ENCODE measurements at places on chromosomes 11 and 22.

- no peak for DNase-seq
Observed at GRCh38 chr11:62419314-62419929, 589 bp downstream of the SCGB1A1 start.

DNA sequence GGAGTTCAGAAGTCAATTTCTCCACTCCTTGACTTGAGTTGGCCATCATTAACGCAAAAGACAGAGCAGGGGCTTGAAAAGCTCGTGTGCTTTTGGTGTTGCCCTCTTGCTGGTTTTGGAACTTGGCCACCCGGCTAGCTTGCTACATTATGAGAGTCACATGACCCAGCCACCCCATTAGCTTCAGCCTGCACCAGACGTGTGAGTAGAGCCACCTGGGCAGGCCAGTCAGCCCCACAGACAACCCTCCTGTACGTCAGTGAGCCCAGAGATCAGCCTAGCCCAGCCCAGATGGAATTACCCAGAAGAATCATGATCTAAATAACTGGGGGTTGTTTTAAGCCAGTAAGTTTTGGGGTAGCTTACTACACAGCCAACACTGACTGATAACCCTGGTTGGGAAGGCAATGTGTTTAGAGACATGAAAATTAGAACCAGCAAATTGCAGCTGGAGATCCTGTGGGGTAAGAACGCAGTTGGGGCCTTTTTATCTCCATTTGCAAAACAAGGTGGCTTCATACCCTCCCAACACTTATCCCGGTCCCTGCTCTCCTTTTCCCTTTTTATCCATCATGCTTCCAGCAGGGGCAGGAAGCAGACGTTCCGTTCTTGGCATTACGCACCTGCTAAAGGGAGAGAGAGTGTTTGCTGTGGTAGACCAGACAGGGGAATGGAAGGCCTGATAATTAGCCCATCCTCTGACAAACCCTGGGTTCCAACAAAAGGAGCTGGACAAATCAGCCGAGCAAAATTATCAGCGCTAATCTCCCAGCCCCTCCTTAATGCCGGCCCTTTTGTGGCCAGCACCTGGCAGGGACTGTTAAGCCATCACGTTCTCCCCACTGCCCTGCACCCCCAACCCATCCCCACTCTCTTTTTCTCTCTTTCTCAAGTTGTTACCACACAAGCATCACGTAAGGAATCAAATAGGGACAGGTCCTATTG lies 548.7 kb upstream of the CADM1 start:
- no peak for DNase-seq

DNA sequence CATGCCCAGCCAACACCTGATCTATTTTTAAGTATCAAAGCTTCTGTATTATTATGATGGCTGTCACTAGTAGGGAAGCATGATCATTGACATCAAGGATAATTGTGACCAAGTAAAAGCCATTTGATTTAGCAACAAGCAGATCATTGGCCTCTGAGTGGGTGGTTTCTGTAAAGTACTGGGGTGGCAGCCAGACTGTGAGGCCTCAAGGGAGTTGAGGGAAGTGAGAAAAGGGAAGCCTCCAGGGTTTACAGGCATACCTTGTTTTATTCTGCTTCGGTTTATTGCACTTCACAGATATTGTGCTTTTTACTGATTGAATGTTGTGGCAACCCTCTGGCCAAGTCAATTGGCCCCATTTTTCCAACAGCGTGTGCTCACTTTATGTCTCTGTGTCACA lies 60.1 kb downstream of the PRR5L start:
- DNase-seq = no peak

- no peak for DNase-seq
Observed at GRCh38 chr22:28105413-28105812, 186.4 kb upstream of the PITPNB start.

DNA sequence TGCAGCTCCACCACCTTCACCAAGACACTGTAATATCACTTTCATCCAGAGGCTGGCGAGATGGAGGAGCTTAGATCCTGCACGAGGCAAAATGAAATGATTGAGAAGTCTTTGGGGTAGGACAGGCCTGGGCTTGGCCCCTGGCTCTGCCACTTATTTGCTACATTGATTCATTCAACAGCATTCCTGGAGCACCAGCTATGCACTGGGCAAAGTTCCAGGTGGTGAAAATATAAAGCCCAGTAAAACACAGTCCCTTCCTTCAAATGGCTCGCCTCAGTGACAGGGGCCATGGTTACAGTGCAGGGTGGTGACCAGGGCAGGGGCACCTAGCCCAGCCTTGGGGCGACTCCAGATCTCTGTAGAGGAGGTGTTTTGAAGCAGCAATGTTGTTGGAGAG lies 19.7 kb downstream of the ALX4 start:
- no peak for DNase-seq

GRCh38 chr22:23289851-23290724 lies 109.8 kb downstream of the BCR start:
- DNase-seq = peak; percentile 63

GRCh38 chr11:99554232-99554903 lies 533.6 kb downstream of the CNTN5 start:
- DNase-seq = no peak

DNA sequence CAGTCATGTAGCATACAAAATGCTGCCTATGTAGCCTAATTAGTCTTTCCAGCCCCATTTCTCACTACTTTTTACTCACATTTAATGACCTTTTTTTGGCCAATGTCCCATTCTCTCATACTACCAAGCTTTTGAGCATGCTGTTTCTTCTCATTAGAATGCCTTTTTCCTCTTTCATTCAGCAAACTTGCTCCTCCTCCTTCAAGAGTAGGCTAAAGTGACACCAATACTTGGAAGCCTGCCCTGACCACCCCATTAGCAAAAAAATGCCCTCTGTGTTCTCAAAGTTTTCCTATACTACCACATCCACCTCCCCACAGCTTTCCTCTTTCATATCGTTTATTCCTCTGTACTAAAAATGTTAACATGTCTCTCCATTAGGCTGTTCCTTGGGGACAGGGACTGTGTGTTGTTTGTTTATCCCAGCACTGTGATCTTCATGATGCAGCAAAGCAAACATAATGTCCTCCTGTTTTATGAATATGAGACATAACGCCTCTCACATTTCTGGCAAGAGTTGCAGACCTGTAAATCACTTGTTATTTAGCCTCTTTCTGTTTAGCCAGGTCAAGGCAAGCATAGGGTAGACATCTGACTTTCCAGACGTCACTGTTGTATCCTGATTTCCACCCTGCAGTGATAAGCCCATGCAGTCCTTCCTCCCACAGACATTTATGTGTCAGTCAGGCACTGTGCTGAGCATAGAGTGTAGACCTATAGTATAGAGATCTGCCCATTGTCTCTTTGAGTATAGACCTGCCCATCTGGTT lies 62.0 kb upstream of the UCP3 start:
- DNase-seq = no peak

- DNase-seq = no peak
Observed at GRCh38 chr11:121347813-121348212, 55.2 kb downstream of the SC5D start.

DNA sequence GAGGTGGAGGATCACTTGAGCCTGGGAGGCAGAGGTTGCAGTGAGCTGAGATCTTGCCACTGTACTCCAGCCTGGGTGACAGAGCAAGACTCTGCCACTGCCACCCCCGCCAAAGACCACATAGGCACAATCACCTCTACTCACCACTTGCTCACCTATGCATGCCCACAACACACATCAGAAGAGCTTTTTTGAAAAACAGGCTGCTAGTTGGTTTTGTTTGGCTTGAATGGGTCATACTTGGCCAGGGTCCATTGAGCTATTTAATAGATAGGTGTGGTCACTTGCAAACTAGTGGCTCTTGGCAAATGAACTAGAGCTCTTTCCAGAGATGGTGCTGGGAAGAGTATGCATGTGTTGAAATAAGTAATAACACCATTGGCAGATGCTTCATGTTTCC lies 80.1 kb downstream of the EMSY start:
- DNase-seq = no peak

GRCh38 chr11:114612686-114613085 lies 17.1 kb upstream of the NXPE4 start:
- no peak for DNase-seq

GRCh38 chr11:17655682-17656081 lies 63.7 kb upstream of the MYOD1 start:
- DNase-seq = no peak

GRCh38 chr11:44398266-44399030 lies 88.5 kb upstream of the ALX4 start:
- DNase-seq = no peak

- DNase-seq = no peak
Observed at GRCh38 chr11:32204751-32205150, 113.9 kb downstream of the RCN1 start.

- DNase-seq = no peak
Observed at GRCh38 chr11:65644837-65645236, 6.9 kb downstream of the SIPA1 start.

DNA sequence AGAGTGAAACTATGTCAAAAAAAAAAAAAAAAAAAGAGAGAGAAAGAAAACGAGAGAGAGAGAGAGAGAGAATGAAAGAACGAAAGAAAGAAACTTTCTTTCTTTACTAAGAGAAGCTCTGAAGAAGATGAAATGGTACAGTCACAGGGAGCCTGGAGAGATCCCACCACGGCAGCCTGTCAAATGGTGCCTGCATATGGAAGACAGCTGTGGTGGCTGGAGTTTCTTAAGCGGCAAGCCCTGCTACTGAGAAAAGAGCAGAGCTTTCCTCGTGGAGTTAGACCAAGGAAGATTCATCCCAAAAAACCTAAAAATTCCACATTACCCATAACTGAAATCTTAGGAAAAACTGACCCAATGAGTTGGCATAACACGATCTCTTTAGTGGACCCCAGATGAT lies 66.7 kb downstream of the MICAL3 start:
- no peak for DNase-seq

DNA sequence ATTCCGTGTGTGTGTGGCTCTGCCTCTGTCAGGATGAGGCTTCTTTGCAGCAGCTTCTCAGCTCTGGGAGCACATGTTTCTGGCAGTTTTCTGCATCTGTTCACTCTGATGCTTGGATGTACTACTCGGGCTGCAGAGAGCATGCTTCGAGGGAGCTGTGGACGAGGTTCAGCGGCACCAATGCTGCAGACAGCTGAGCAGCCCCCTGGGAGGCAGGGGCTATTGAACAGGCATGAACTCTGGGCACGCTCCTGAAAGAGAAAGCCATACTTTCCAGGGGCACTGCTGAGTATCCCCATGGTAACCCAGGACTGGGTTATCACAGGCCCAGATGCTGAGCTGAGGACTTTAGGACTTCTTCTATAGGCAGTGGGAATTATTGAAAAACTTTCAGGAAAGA lies 33.8 kb downstream of the ADAMTS8 start:
- DNase-seq = no peak

DNA sequence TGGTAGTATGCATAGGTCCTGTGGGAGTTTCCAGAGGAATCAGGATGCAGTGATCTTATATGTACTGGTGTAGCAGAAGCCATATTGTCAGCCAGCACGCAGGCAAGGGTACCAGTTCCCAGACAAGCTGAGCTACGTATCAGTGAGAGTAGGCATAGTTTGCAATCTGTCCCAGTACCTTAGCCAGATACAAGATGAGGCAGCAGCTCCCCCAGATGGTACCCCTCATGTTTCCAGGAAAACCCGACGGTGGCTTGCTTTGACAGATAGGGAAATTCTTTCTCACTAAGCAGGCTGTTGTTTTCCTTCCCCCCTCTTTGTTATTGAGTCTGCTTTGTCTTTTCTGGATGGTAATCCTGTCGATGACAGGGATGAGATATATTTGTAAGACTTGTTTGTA lies 109.7 kb upstream of the RRM1 start:
- no peak for DNase-seq

DNA sequence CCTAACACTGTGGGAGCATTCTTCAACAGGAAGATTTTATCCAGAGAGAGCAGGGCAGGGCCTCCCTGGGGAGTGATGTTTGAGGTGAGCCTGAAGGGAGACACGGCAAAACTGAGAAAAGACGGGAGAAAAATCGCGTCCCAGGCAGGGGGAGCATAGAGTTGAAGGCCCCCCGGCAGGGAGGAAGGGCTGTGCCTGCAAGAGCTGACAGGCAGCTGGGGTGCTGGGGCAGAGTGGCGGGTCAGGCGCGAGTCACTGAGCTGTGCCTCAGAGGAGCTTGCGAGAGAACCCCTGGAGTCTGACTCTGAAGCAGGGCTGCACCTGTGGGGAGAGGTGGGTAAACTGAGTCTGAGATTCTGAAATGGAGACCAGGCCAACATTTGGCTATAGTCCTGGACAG lies 14.8 kb downstream of the PKNOX2 start:
- no peak for DNase-seq

DNA sequence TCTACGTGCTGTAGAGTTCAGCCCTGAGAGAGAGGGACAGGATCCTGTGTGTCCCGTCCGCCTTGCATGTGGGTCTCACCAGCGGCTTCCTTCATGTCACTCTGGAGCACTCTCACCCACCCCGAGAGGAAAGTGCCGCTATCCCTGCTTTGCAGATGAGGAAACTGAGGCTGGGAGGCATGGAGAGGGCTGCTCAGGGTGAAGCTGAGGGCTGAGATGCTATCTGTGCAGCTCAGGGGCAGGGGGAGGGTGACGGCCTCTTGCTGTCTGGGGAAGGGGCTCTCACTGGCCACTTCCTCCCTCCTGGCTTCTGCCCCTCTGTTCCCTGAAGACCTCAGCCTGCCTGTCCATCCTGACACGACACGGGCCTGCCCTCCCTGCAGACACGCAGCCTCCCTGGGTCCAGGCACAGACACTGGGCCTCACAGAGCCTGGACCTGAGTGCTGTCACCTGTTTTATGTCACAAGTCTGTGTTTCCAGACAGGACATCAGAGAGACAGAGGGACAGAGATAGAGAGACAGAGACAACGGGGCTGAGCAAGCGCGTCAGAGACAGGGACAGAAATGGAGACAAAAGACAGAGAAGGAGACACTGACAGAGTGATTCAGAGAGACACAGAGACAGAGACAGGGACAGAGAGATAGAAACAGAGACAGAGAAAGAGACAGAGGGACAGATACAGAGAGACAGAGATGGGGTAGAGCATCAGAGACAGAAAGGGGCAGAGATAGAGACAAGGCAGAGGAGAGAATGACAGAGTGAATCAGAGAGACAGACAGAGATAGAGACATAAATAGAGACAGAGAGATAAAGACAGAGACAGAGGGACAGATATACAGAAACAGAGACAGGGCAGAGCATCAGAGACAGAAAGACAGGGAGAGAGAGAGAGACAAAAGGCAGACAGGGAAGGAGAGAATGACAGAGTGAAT lies 53.1 kb downstream of the MCM5 start:
- DNase-seq = no peak

- no peak for DNase-seq
Observed at GRCh38 chr11:80462211-80462610, 1021.4 kb upstream of the TENM4 start.

GRCh38 chr22:42282943-42283277 lies 12.5 kb upstream of the TCF20 start:
- no peak for DNase-seq

GRCh38 chr11:128588093-128588492 lies 735 bp upstream of the ETS1 start:
- DNase-seq = no peak

DNA sequence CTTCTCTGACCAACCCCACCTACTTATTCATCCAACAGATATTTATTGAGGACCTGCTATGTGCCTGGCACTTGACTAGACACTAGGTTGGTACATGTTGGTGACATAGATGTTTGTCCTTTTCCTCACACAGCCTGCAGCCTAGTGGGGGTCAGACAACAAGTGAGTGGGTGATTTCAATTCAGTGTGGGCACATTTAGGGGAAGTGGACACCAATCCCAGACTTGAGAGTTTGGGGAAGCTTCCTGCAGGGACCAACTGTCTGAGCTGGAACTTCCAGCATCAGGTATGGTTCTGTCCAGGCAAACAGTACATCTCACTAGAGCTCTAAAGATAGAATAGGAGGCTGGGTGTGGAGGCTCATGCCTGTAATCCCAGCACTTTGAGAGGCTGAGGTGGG lies 5.8 kb upstream of the BCL9L start:
- DNase-seq = no peak

GRCh38 chr11:128509621-128510389 lies 77.6 kb downstream of the ETS1 start:
- DNase-seq = no peak
